ENCODE measurements at places on chromosomes 12 and 14.

DNA sequence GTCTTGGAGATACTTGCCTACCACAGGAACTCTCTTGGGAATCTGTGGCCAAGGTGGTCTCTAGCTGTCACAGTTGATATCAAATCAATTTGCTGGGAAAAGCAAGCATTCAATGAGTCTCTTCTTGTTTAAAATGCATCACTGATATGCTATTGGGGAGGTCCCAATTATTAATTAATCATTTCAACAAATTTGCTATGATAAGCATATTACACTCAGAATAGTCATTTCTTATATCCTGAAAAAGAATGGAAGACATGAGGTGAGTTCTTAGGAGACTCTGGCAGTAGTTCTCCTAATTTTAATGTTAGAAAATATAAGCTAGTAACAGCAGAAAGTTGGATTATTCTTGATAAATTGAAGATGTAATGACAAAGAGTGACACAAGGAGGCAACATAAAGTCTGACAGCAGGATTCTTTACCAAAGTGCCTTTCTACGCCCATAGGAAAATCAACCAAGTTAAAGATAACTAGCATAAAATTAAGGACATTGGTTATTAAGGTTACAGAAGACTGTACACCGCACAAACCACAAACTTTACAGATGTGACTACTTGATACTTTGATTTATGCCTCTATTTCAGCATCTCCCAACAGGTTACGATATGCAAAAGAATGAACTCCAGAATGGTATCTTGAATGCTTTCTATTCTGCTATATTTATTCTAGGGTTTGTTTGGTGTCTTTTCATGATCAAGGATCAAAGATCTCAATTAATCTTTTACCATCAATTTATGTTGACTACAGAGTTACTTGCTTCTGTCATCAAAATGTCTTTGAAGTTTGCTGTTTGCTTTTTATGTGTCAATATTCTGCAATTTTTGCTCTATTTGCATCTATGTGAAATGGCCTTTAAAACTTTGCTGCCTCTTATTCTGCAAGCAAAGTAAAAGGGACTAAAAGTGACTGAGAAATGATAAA is 349.6 kb upstream of the CLEC14A start:
- DNase-seq = no peak

- DNase-seq = no peak
Measured at GRCh38 chr14:75091251-75091650, 21.8 kb downstream of the ZC2HC1C start.

DNA sequence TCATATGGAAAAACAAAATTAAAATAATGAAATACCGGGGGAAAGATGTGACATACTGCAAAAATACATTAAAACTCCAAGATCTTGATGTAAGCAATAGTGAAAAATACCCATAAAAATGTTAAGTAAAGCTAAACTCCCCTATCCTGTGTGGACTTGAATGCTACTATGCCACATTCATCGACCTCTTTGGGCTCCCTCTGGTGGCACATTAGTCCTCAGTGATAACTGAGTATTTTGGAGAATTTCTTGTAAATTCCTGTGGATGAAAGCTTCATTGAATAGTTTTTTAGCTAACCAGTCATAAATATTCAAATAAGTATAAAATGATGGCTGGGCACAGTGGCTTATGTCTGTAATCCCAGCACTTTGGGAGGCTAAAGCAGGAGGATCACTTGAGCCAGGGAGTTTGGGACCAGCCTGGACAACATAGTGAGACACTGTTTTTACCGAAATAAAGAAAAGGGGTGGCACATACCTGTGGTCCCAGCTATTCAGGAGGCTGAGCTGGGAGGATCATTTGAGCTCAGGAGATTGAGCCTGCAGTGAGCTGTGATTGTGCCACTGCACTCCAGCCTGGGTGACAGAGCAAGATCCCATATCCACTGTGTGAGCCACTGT is 42.4 kb upstream of the SGPP1 start:
- DNase-seq = peak; percentile 45

- DNase-seq = no peak
Measured at GRCh38 chr14:39666386-39666785, 234.2 kb upstream of the FBXO33 start.

- no peak for DNase-seq
Measured at GRCh38 chr14:61476105-61476753, 154.8 kb downstream of the PRKCH start.

- no peak for DNase-seq
Measured at GRCh38 chr14:63249092-63249491, 44.8 kb downstream of the RHOJ start.

DNA sequence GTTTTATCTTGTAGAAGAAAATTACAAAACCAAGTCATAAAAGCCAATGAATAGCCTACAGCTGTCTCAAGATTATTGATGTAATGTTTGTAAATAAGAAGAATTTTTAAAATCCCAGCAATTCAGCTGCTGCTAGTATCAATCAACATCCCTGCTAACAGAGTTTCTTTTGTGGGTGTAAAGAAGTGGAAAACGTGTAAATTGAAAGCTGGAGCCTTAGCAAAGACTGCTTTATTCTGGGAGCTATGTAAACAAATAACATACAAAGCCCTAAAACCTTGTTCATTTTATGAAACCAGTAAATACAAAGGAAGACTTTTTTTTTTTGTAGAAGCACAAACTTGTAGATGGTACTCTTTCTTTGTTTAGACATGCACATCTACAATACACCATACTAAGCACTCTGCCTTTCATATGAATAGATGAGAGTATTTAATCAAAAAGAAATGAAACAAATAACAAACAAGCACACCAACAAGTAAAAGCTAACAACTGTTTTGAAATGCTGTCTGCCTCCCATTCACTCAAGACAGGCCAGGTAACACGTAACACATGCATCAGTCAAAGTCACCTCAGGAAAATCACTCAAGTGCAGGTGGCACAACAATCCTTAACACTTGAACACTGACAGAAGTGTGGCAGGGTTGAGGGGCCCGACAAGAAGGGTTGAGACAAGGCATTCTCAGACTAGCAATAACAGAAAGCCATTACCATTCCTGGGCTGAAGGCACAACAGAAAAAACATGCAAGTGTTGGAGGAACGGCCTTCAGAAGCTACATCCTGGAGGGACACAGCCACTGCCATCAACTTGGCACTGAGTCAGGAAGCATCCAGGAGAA is 1364.0 kb upstream of the SEL1L start:
- DNase-seq = no peak

DNA sequence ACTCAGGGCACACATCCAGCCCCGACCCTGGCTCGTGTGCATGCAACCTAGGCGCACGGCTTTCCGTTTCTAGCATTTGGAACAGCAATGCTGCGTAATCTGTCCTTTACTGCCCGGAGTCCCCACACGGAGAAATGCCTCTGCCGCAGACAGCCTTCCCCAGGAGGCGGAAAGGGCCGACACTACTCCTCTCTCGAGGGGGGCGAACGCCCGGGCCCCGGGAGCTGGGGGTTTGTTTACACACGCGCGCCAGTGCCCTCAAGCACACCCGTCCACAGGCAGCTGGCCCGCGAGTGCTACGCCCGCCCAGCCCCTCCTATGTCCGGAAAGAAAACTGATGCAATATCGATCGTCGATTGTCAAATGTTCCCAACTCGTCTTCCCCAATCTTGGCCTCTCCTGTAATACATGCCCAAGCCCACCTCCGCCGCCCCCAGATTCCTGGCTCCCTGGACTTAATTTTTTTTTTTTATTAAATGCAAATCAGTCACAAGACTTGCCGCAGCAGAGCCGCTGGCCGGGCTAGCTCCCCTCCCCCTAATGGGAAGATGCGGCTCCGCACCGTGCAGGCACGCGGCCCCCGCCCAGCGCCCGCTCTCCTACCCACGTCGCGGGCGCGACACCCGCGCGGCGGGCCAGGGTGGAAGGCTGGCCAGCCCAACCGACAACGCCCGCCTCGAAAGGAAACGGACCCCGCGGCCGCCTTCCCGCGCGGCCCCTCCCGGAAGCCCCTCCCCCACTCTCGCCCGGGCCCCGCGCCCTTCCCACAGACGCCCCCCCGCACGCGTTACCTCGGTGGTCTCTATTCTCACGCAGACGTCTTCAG is 642 bp downstream of the SLC38A2 start:
- peak; percentile 63 for DNase-seq
